ENCODE measurements at places on chromosomes 5 and 9.
A peak's percentile ranks its signal among the peaks of the same experiment; 100 is the strongest.

GRCh38 chr9:16052757-16053530 lies 500.1 kb downstream of the CCDC171 start:
- no peak overlapping the region for H3K4me3 ChIP-seq
- H3K36me3 ChIP-seq: no peaks in the 10 kb centered on the region
- H3K27me3 ChIP-seq: no peaks in the 10 kb centered on the region
- no peak overlapping the region for H3K27ac ChIP-seq

DNA sequence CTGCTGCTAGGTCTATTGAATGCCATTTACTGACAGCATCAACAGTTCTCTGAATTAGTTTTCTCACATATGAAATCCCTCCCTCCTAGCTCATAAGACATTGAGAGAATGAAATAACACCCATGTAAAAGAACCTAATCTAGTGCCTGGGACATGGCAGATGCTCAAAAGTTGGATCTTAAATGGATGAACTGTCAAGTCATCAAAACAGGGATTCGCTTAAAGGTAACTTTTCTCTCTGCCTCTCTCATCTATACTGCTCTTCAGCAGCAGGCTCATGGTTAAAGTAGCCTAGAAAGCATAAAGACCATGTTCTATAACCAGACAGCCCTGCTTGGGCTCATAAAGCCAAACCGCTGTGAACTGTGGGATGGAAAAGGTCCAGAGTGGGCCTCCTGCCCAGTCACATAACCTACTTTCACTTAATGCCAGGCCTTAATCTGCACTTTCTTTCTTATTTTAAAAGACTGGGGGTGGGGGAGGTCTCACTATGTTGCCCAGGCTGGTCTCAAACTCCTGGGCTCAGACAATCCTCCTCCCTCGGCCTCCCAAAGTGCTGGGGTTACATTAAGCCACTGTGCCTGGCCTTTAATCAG lies 3.7 kb downstream of the TMEM245 start:
- H3K4me1 ChIP-seq: peaks cover 36% of the 10 kb centered on the region
- DNase-seq: no peak
- no peak overlapping the region for H3K27ac ChIP-seq
- no peaks in the 10 kb centered on the region for H3K36me3 ChIP-seq
- no peak overlapping the region for H3K4me3 ChIP-seq
- H3K27me3 ChIP-seq: no peaks in the 10 kb centered on the region

GRCh38 chr5:7589800-7590199 lies 193.9 kb downstream of the ADCY2 start:
- no peak overlapping the region for H3K27ac ChIP-seq
- H3K4me3 ChIP-seq: no peak overlapping the region
- H3K36me3 ChIP-seq: no peaks in the 10 kb centered on the region
- H3K27me3 ChIP-seq: peaks cover 22% of the 10 kb centered on the region
- DNase-seq: no peak
- H3K4me1 ChIP-seq: no peaks in the 10 kb centered on the region

GRCh38 chr9:128203024-128203706 lies at the start of gene DNM1:
Gene DNM1 (plus strand): TSS chr9:128203379. CDS start chr9:128203471, 92 bp downstream.
- no peak within 1 kb of the TSS for H3K27ac ChIP-seq
- peak; percentile 72 for DNase-seq
- H3K36me3 ChIP-seq: no peaks in the 10 kb centered on the region
- no peaks in the 10 kb centered on the region for H3K27me3 ChIP-seq

DNA sequence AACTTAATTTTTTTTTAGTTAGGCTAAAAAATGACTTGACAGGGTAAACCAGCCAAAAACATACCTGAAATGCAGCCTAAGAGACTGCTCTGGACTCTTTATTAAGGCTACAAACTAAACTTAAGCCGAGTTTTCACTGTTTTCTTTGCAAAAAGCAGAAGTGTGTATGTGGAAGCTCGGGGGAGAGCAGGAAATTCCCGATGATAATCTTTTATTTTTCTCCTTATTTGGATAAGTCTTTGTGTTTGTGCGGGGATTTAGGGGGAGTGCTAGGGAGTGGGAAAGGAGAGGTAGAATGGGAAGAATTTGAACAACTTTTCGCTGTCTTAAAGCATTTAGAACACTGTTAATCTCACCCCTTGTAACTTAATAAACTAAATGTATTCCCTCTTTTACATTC lies 30.7 kb upstream of the GPR21 start:
- H3K4me1 ChIP-seq: no peaks in the 10 kb centered on the region
- H3K36me3 ChIP-seq: peaks cover 10% of the 10 kb centered on the region
- no peak overlapping the region for H3K4me3 ChIP-seq
- H3K27me3 ChIP-seq: no peaks in the 10 kb centered on the region
- DNase-seq: no peak

- no peak overlapping the region for H3K27ac ChIP-seq
- peak; percentile 62 for DNase-seq
- no peaks in the 10 kb centered on the region for H3K36me3 ChIP-seq
- H3K27me3 ChIP-seq: no peaks in the 10 kb centered on the region
- no peak overlapping the region for H3K4me3 ChIP-seq
These were observed 29.2 kb upstream of the ARHGEF28 start for GRCh38 chr5:73596705-73597328.

Data from PC-3 (cell line).